ENCODE measurements at places on chromosomes 13 and 19.

- no peak for DNase-seq
These were observed 165.6 kb upstream of the NBEA start for GRCh38 chr13:34776390-34776981.

DNA sequence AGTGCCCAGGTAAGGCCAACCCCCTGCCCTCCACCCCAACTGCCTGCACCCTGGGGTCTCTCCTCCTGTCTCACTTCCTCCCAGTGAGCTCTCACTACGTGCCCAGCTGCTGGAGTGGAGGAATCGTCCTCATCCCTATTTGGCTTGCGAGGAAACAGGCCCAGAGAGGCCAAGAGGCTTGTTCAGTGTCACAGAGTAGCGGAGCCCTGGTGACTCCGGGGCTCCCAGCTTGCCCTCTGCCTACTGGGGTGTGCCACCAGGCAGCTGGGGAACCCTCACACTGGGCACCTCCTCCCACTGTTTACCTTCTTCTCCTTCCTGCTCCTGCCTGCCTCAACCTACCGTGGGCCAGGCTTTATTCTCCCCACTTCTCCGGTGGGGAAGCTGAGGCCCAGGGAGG lies 5.6 kb downstream of the TMED1 start:
- no peak for DNase-seq

- DNase-seq = peak; percentile 78
These were observed at the start of gene ZNF575 for GRCh38 chr19:43532962-43533545. Gene ZNF575, plus strand, starts transcription at chr19:43533188. Its CDS starts 1,235 bp downstream, at chr19:43534423.

- DNase-seq = no peak
These were observed 387.4 kb downstream of the PCDH9 start for GRCh38 chr13:66842766-66843165.

DNA sequence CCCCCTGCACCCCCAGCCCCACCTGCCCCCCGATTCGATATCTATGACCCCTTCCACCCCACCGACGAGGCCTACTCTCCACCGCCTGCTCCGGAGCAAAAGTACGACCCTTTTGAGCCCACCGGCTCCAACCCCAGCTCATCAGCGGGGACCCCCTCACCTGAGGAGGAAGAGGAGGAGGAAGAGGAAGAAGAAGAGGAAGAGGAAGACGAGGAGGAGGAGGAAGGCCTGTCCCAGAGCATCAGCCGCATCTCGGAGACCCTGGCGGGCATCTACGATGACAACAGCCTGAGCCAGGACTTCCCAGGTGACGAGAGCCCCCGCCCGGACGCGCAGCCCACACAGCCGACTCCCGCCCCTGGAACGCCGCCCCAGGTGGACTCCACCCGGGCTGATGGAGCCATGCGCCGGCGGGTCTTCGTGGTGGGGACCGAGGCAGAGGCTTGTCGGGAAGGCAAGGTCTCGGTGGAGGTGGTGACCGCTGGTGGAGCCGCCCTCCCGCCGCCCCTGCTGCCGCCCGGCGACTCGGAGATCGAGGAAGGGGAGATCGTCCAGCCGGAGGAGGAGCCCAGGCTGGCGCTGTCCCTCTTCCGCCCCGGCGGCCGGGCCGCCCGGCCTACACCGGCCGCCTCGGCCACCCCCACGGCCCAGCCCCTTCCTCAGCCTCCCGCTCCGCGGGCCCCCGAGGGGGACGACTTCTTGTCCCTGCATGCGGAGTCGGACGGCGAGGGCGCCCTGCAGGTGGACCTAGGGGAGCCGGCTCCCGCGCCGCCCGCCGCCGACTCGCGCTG lies 9.2 kb downstream of the SCAF1 start:
- DNase-seq = no peak

GRCh38 chr13:76029088-76029487 lies 393.0 kb downstream of the LMO7 start:
- no peak for DNase-seq

DNA sequence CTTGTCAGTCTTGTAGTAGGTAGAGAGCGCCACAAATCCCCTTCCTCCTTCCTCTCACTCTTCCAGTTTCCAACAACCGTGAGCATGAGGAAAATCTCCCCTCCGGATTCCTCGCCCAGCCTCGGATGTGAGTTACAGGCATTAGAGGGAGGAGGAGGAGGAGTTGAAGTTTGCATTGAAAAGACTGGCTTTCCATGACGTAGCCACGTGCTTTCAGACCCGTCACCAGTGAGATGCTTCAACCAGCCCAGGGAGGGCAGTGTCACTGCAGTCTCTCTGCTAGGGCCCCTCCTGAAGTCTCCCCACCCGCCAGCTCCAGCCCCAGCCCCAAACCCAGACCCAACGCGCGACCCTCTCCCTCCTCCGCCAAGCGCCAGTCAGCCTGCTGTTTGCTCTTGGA lies 442 bp upstream of the FGF14 start:
- DNase-seq = no peak

All from stimulated activated CD4-positive, alpha-beta T cell treated with anti-CD3 and anti-CD28 coated beads, Interleukin-1b, Interleukin-23, amount 100 ng/mL, for 4 hours (primary cell).